Activated naive CD8-positive, alpha-beta T cell treated with anti-CD3 and anti-CD28 coated beads for 36 hours (primary cell): ENCODE measurements at places on chromosomes 1 and 21. TPM values are rescaled to one million over a fixed set of nuclear protein-coding genes. Genes with fewer than 3 reads are reported as not detected.

The PGLYRP3 gene
- total RNA-seq, result not detected

The TGFBR3 gene
- 4.4 TPM for total RNA-seq

The C1orf141 gene
- total RNA-seq, result not detected

The TAS1R1 gene
- not detected for total RNA-seq

The HCRTR1 gene
- not detected for total RNA-seq

The SYPL2 gene
- total RNA-seq, result not detected

The RABIF gene
- 8.4 TPM for total RNA-seq

The DDR2 gene
- total RNA-seq, result 0.19 TPM

The SPRR3 gene
- not detected for total RNA-seq

The BSND gene
- total RNA-seq, result not detected

DNA sequence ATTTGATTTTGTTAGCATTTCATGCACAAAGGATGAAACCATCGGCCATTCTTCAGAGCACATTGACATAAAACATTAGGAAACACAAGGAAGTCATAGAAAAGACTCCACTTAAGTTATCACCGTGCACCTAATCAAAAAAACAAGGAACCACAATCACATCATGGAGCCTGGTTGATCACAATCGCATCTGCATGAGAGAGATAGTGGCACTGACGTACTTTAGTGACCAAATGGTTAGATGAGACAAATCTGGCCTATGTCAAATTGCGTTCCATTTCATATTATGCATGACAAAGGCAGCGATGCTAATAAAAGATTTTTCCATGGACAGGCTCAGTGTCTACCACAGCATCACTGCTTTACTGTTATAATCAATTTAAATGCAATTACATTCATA is 571.8 kb upstream of the ADGRL2 start:
- H3K4me1 ChIP-seq, result no peaks in the 10 kb centered on the region
- no peak overlapping the region for H3K4me3 ChIP-seq
- H3K27me3 ChIP-seq, result no peaks in the 10 kb centered on the region

DNA sequence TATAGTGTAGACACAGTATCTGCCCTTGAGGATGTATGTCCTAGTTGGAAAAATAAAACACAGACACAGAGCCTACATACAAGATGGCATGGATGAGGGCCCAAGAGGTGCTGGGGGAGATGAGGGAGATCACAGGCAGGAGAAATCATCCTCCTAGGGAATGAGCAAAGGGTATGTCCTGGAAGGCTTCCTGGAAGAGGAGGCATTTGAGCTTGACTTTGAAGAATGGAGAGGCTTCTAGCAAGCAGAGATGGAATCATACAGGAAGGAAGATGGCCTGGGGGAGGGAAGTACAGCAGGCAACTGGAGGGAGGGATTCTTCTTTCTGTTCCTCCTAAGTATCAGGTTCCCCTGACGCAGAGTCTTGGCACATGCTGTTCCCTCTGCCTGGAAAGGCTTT is 103.3 kb downstream of the LACTBL1 start:
- no peaks in the 10 kb centered on the region for H3K36me3 ChIP-seq
- H3K4me1 ChIP-seq, result no peaks in the 10 kb centered on the region
- no peak overlapping the region for H3K4me3 ChIP-seq
- H3K27ac ChIP-seq, result no peak overlapping the region

GRCh38 chr21:34343347-34343746 is 20.5 kb upstream of the KCNE2 start:
- H3K4me3 ChIP-seq, result no peak overlapping the region
- no peaks in the 10 kb centered on the region for H3K36me3 ChIP-seq
- no peak for DNase-seq
- H3K27ac ChIP-seq, result no peak overlapping the region
- H3K4me1 ChIP-seq, result peaks cover 6% of the 10 kb centered on the region

GRCh38 chr1:155537193-155537592 is 25.4 kb downstream of the ASH1L start:
- no peak for DNase-seq
- H3K27ac ChIP-seq, result peak overlapping the region; percentile 94
- H3K36me3 ChIP-seq, result peaks cover 17% of the 10 kb centered on the region
- no peaks in the 10 kb centered on the region for H3K27me3 ChIP-seq
- H3K4me3 ChIP-seq, result no peak overlapping the region
- peaks cover 57% of the 10 kb centered on the region for H3K4me1 ChIP-seq

DNA sequence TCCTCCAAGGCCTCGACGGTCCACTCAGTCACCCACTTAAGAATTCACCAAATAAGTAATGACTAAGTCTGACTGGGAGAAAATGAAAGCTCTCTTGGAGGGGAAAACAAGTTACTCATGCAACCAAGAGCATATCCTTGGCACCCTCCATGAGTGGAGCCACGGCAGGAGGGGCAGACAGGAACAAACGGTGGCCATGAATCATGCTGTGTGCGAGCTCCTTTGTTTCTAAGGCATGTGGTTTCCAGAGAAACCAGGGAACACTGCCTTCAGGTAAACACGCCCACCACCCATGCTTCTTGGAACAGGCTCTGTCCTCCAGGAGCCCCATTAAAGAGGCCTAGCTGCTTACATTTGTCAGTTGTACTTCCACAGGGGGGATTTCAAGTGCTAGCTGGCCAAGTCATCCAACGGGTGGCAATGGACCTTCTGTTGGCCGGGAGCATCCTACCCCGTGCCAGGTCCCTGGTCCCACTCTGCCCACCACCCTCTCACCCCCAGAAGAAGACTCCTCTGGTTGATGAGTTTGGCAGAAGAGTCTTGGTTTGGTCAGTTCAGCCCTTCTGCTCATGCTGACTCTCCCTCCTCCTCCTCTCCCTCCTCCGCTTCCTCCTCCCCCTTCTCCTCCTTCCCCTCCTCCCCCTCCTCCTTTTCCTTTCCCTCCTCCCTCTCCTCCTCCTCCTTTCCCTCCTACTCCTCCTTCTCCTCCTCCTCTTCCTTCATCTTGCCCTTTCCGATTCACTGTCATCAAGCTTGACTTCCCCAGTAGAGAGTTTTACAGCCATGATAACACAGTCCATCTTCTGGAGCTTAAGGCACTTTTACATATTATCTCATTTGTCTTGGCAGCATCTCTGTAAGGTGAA is 107.6 kb downstream of the CCDC185 start:
- no peak for DNase-seq
- no peak overlapping the region for H3K27ac ChIP-seq
- no peak overlapping the region for H3K4me3 ChIP-seq
- no peaks in the 10 kb centered on the region for H3K27me3 ChIP-seq
- peaks cover 5% of the 10 kb centered on the region for H3K4me1 ChIP-seq

GRCh38 chr21:45283611-45284455 is 3.9 kb downstream of the POFUT2 start:
- H3K4me1 ChIP-seq, result peaks cover under 1% of the 10 kb centered on the region
- no peaks in the 10 kb centered on the region for H3K27me3 ChIP-seq
- DNase-seq, result no peak
- no peak overlapping the region for H3K4me3 ChIP-seq
- H3K27ac ChIP-seq, result no peak overlapping the region

GRCh38 chr1:230788561-230789275 is 41.5 kb downstream of the CAPN9 start:
- no peak overlapping the region for H3K27ac ChIP-seq
- H3K4me1 ChIP-seq, result no peaks in the 10 kb centered on the region
- DNase-seq, result no peak
- peaks cover 12% of the 10 kb centered on the region for H3K27me3 ChIP-seq
- H3K4me3 ChIP-seq, result no peak overlapping the region

- H3K4me3 ChIP-seq, result no peak overlapping the region
- H3K36me3 ChIP-seq, result no peaks in the 10 kb centered on the region
- DNase-seq, result no peak
- H3K27ac ChIP-seq, result no peak overlapping the region
- no peaks in the 10 kb centered on the region for H3K27me3 ChIP-seq
Observed at GRCh38 chr1:7362947-7363346, 408.1 kb upstream of the VAMP3 start.

GRCh38 chr1:1550591-1551432 is 10.4 kb upstream of the TMEM240 start:
- no peak overlapping the region for H3K27ac ChIP-seq
- H3K4me1 ChIP-seq, result no peaks in the 10 kb centered on the region
- no peak overlapping the region for H3K4me3 ChIP-seq
- H3K27me3 ChIP-seq, result no peaks in the 10 kb centered on the region
- peaks cover 2% of the 10 kb centered on the region for H3K36me3 ChIP-seq

- H3K36me3 ChIP-seq, result peaks cover 3% of the 10 kb centered on the region
- peak overlapping the region; percentile 13 for H3K27ac ChIP-seq
- no peak overlapping the region for H3K4me3 ChIP-seq
- no peaks in the 10 kb centered on the region for H3K27me3 ChIP-seq
Observed at GRCh38 chr1:54327386-54328065, 78.7 kb downstream of the SSBP3 start.

GRCh38 chr1:186479162-186479561 is 18.2 kb upstream of the PDC start:
- no peak overlapping the region for H3K27ac ChIP-seq
- DNase-seq, result no peak
- no peaks in the 10 kb centered on the region for H3K27me3 ChIP-seq
- no peaks in the 10 kb centered on the region for H3K36me3 ChIP-seq

DNA sequence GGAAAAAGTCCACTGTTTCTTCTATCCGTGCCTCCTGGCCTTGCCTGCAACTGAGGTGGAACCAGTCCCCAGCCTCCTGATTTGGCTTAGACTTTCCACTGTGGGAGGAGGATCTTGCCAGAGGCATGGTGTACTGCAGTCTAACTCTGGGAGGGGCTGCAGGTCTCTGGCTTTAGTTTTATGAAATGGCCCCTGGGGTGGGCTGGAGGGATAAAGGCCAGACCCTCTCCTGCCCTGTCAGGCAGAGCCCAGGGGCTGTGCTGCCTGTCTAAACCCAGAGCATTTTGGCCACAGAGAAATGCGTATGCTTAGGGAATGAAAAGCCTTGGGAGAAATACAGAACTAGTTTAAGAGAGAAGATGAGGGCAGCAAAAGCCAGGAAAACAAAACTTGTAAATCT is 73.0 kb downstream of the ABCA4 start:
- peaks cover 6% of the 10 kb centered on the region for H3K4me1 ChIP-seq
- DNase-seq, result no peak
- no peak overlapping the region for H3K27ac ChIP-seq
- H3K36me3 ChIP-seq, result no peaks in the 10 kb centered on the region
- no peak overlapping the region for H3K4me3 ChIP-seq

- peaks cover 22% of the 10 kb centered on the region for H3K4me1 ChIP-seq
- no peaks in the 10 kb centered on the region for H3K27me3 ChIP-seq
- DNase-seq, result no peak
- peak overlapping the region; percentile 26 for H3K27ac ChIP-seq
- no peaks in the 10 kb centered on the region for H3K36me3 ChIP-seq
- no peak overlapping the region for H3K4me3 ChIP-seq
Observed at GRCh38 chr21:38323721-38324531, 67.1 kb downstream of the KCNJ15 start.

DNA sequence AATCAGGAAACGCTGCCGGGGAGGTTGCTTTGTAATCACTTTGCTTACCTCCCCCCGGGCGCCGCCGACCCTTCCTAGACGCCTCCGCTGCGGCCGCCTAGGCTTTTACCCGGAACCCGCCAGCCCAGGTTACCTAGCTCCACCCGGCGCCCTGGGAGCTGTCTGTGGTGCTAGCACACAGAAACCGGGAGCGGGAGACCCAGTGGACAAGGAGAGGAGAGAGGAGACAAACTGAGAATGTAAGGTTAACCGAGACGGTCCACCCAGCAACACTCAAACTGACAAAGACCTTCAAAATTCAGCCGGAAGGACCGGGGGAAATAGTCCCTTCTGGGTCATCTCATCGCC is 9.8 kb downstream of the BARHL2 start:
- no peaks in the 10 kb centered on the region for H3K36me3 ChIP-seq
- peaks cover 94% of the 10 kb centered on the region for H3K27me3 ChIP-seq
- peak; percentile 39 for DNase-seq
- H3K27ac ChIP-seq, result no peak overlapping the region
- peak overlapping the region; percentile 52 for H3K4me3 ChIP-seq

DNA sequence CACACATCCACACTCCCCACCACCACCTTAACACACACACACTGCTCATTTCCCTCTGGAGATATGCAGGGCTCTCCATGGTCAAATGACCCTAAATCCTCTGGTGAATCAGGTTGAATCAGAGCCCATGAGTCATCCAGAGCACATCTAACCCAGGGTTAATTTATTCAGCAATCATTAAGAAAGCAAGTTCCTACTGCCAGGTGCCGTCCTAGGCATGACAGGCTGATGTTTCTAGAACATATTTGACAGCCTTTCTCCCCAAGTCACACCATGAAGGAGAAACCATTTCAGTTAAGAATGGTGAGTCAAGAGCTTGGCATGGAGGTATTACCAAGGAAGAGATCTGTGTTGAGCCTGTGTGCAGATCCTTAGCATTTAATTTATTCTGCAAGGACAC is 194.3 kb upstream of the CAMK1G start:
- no peaks in the 10 kb centered on the region for H3K4me1 ChIP-seq
- H3K4me3 ChIP-seq, result no peak overlapping the region
- peaks cover 7% of the 10 kb centered on the region for H3K27me3 ChIP-seq
- H3K36me3 ChIP-seq, result no peaks in the 10 kb centered on the region
- no peak for DNase-seq

- H3K4me3 ChIP-seq, result no peak overlapping the region
- no peaks in the 10 kb centered on the region for H3K36me3 ChIP-seq
- peaks cover 4% of the 10 kb centered on the region for H3K27me3 ChIP-seq
Observed at GRCh38 chr1:170800265-170800664, 135.1 kb upstream of the MROH9 start.

DNA sequence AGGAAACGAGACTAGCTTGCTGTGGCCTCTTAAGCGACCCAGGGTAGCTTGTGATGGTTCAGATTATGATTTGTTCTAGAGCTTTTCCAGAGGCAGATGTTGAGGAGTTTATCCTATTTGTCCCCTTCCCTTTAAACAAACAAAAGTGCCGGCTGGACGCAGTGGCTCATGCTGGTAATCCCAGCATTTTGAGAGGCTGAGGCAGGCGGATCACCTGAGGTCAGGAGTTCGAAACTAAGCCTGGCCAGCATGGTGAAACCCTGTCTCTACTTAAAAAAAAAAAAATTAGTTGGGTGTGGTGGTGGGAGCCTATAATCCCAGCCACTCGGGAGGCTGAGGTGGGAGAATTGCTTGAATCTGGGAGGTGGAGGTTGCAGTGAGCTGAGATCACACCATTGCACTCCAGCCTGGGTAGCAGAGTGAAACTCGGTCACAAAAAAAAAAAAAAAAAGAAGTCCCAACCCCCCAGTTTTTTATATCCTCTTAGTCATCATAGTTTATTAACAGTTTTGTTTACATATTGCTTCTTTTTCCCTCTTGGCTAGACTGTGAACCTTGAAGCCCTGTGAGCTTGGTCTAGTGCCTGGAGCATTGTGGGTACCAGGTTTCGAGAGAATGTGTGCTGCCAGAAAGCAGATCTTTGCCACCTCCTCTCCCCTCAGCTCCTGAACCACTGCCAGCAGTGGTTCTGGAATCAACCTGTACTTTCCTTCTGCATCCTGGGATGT is 29.8 kb downstream of the MAPKAPK2 start:
- H3K4me1 ChIP-seq, result peaks cover 66% of the 10 kb centered on the region
- H3K27ac ChIP-seq, result no peak overlapping the region
- H3K4me3 ChIP-seq, result no peak overlapping the region
- H3K27me3 ChIP-seq, result no peaks in the 10 kb centered on the region
- no peak for DNase-seq
- peaks cover 11% of the 10 kb centered on the region for H3K36me3 ChIP-seq

- no peak overlapping the region for H3K4me3 ChIP-seq
- H3K27ac ChIP-seq, result no peak overlapping the region
- H3K27me3 ChIP-seq, result peaks cover 2% of the 10 kb centered on the region
- DNase-seq, result no peak
Observed at GRCh38 chr21:14260174-14260764, 44.3 kb downstream of the RBM11 start.
